Activated CD4-positive, CD25-positive, alpha-beta regulatory T cell treated with anti-CD3 and anti-CD28 coated beads, Interleukin-2, amount 50 U/mL, for 24 hours (primary cell): ENCODE measurements at places on chromosomes 13 and 19.

DNA sequence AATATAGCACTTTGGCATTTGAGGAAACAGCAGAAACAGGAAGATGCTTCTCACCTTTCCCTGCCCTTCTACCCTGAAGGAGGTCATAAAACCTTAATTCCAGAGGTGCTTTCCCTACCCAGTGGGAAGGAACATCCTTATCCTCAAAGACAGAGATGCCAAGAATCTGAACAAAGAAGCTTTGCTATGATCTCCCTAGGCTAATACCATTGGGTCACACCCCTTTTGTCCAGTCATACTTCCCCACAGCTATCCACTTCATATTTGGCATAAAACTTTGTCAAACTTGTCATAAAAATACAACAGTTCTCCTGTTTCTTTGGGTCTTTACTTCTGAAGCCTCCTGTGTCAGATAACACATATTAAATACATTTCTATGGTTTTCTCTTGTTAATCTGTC, 21.7 kb upstream of the RXFP2 start:
- ATAC-seq, result no peak

GRCh38 chr19:10874024-10874423, 2.7 kb downstream of the CARM1 start:
- no peak for ATAC-seq

DNA sequence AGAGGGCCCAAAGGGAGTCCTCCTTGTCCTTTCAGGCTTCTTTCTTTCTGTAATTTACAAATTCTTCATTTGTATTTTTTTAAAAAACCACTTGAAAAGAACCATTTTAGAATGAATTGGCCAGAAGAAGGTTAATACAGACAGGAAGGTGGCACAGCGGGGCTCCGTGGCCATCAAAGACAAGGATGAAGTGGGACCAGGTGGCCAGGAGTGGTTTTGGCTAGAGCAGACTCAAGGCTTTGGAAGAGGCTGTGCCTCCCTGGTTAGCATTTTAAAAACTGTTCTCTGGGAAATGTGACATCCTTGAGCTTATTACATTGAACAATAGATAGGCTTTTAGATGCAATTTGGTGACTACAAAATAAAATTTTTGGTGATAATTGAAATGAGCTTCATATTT, 48.4 kb downstream of the ATP8A2 start:
- ATAC-seq, result no peak

DNA sequence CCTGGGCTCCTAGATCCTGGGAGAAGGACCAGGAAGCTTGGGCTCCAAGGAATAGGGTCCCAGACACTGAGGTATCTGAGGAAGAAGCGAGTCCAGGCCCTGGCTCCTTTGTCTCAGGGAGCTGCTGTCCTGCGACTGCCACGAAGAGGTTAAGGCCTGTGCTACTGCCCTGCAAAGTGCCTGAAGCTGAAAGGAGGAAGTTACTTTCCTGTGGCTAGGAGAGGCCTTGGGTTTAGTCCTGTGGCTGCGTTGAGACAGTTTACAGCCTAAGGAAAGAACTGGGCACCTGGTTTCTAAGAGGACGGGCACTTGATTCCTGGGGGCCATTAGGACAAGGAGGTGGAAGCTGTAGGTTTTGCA, 2.8 kb downstream of the MYADM start:
- ATAC-seq, result no peak

- ATAC-seq, result no peak
These were observed 306.4 kb downstream of the KLF5 start for GRCh38 chr13:73365252-73365651.

- no peak for ATAC-seq
These were observed 476.5 kb downstream of the MYO16 start for GRCh38 chr13:109105899-109106298.

DNA sequence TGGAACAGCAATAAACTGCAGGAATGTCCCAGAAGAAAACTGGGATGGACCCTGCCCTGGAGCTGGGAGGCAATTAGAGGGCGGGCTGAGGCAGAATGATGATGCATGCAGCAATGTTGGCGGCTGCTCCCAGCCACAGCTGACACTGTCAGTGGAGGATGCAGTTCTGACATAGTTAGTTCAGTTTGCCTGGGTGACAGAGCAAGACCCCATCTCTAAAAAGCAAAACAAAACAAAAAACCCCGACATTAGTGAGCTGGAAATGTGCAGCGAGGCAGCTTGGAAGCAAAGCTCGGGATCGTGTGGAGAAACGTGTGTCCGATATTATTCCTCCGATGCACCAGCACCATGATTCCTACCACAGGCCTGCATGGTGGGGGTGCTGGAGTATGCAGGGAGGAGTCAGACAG, 110.1 kb upstream of the UQCRFS1 start:
- no peak for ATAC-seq

DNA sequence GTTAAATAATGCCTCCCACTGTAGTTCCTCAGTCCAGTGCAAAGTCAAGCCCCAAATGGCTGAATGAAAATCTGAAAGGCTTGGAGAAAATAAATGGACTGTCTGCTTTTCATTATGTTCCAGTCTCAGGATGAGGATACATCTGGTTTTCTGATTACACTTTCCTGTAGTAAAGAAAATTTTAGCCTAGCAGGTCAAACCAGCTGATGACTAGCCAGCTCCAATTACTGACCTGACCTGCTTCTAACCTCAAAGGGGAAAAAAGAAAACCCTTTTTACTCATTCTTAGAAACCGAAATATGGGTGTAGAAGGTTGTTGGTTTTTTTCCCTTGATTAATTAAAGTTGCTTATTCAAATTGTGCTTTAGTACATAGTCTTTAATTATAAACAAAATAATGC, 418.4 kb downstream of the EFNB2 start:
- ATAC-seq, result no peak

DNA sequence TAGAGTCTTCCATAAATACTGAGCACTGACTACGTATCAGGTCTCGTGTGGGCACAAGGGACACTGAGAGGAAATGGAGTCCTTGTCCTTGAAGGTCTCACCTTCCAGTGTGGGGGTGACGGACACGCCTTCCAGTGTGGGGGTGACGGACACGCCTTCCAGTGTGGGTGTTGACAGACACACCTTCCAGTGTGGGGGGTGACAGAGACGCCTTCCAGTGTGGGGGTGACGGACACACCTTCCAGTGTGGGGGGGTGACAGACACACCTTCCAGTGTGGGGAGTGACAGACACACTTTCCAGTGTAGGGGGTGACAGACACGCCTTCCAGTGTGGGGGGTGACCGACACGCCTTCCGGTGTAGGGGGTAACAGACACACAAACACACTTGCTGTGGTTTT, 14.3 kb upstream of the EDDM13 start:
- ATAC-seq, result no peak

DNA sequence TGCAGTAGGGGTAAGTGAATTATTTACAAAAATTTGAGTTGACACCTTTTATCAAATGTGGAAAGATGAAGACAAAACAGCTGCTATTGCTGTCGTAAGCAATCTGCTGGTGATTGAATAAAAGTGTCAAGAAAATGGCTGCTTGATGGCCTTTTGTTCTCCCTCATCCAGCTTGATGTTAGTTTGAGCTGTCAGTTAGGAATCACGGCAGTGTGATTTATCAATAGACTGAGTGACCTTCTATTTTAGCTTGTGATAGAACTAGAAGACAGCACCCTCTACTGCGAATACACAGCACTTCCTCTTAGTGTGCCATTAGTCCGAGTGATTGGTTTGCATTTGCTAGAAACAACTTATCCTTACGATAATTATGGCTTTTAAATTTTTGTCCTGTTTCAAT, 76.3 kb downstream of the MZT1 start:
- ATAC-seq, result no peak

DNA sequence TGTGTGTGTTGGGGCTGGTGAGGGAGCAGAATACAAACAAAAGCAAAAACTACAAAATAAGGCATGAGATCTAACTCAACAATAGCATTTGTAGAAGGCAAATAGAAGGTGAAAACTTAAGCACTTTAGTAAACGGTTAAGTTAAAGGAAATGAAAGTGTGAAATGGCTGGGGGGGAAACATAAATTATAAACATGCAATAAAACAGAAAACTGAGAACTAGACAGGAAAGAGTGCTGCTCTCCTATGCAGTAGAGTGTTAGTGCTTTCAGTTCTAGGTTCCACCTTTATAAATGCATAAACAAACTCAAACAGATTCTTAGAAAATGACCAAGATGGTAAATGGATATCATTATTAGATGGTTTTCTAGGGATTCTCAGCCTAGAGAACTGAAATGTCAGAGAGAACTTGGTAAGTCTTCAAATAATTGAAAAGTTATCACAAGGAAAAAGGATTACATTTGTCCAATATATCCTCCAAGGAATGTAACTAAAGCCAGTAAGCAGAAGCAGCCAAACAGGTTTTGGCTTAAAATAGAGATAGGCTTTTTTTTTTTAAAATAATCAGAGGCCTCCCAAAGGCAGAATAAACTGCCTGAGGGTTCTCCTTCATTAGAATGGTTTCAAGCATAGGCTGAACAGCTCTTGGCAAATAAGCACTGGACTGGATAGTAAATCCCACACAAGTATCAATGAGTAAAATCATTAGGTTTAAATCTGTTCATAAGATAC, 23.3 kb downstream of the RBM26 start:
- no peak for ATAC-seq

DNA sequence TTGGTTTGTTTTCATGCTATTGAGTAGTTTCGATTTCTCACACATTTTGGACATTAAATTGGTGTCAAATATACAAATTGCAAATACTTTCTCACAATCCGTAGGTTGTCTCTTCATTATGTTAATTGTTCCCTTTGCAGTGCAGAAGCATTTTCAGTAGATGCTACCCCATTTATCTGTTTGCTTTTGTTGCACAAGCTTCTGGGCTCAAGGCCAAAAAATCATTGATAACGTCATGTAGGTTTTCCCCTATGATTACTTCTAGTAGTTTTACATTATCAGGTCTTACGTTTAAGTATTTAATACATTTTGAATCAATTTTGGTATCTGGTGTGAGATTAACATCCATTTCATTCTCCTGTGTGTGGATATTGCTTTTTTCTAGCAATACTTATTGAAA, 14.0 kb upstream of the ZNF347 start:
- no peak for ATAC-seq

GRCh38 chr13:46612267-46612666, 59.3 kb downstream of the LRCH1 start:
- no peak for ATAC-seq

DNA sequence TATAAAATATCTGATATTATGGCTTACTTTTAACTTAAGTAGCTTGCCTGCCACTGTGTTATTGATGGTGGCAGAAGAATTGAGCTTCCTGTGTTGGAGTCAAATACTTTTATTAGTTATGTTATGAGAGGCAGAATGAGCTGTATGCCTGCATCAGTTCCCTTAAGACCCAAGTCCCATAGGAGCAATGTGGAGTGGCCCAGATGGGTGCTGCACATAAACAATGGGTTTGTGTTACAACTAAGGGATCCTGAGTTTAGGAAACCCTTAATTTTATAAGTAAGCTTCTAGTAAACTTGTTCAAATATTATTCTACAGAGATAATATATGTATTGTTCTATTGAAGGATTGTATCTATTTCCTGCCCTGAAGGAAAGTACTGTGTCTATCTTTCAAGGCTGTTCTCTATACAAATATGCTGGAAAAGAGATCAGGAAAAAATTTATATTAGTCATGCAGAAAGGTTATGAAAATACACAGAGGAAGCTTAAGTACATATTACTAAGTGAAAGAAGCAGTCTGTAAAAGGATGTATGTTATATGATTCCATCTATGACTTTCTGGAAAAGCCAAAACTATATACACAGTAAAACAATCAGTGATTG, 2018.0 kb upstream of the PCDH20 start:
- ATAC-seq, result no peak

GRCh38 chr13:93473441-93474270, 247.0 kb downstream of the GPC6 start:
- ATAC-seq, result no peak

DNA sequence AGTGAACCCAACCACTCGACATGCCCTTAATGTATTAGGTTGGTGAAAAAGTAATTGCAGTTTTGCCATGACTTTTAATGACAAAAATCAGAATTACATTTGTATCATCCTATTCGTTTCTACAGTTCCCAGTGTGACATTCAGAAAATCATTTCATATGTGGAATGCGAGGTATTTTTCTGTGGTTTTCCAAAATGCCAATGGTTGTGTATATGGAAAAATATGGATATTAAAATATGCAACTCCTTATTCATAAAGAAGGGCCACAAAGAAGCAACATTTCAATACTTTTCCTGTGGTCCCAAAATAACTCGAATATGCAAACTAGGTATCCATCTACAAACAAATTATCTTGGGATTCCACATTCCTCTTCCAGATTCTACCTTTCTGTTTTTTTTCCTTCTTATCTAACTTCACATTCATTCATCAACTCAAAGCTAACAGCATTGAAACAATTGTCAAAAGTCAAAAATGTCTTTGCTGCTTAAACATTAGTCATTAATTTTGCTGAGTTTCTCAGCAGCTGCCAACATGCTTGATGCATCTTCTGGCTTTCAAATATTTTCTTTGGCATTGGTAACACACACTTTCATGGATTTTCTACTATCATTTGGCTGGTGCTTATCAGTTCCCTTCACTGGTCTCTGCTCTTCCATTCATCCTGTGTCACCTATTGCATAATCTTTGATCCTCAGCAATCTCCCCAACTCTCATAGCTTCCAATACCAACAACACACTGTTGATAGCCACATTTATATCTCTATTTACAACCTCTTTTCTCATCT, 1445.4 kb downstream of the EFNB2 start:
- ATAC-seq, result no peak

- ATAC-seq, result no peak
These were observed 6.0 kb downstream of the KANK2 start for GRCh38 chr19:11191273-11191755.

DNA sequence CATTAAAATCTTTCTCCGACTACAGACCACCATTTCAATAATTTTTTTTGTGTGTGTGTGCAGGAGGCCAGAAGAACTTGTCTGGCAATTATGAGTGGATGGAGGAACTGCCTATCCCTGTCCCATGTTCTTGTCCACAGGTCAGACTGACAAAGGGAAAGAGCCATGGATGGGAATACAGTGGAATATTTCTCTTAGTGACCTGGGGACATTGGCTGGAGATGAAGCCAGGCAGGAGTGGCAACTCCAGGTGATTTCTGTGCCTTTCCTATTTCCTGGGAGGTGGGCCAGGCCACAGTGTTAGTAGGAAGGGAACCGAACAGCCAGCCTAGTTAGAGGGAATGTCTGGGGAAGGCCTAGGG, 3.7 kb downstream of the PSG9 start:
- ATAC-seq, result no peak
